ENCODE measurements at places on chromosomes 6 and 20.

DNA sequence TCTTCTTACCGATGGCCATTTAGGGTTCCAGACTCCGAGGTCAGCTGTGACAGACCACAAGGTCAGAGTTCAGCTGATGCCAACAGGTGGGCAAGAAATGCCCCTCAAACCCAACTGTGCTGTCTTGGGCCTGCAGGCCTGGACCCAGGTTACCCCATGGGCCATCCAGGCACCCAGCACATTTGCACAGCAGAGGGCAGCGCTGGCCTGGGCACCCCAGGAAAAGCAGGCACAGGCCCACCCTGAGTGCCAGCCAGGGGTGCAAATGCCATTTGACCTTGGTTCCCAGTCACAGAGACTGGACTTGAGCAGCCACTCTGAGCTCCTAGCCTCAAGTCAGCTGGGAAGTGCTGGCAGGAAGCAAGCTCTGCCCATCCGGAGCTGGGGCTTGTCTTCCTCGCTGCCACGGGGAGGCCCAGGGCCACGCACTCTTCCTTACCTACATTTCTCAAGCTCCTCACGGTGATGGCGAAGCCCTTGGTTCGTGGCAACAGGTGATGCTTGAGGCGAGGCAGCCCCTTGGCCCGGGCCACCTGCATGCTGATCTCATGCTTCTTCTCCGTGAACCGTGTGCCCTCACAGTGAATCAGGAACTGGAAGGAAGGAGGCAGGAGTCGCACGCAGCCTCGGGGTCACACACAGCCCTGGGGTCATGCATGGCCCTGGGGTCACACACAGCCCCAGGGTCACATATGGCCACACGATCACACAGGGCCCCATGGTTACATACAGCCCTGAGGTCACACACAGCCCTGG, 120.8 kb downstream of the AGPAT4 start:
- no peak for DNase-seq

DNA sequence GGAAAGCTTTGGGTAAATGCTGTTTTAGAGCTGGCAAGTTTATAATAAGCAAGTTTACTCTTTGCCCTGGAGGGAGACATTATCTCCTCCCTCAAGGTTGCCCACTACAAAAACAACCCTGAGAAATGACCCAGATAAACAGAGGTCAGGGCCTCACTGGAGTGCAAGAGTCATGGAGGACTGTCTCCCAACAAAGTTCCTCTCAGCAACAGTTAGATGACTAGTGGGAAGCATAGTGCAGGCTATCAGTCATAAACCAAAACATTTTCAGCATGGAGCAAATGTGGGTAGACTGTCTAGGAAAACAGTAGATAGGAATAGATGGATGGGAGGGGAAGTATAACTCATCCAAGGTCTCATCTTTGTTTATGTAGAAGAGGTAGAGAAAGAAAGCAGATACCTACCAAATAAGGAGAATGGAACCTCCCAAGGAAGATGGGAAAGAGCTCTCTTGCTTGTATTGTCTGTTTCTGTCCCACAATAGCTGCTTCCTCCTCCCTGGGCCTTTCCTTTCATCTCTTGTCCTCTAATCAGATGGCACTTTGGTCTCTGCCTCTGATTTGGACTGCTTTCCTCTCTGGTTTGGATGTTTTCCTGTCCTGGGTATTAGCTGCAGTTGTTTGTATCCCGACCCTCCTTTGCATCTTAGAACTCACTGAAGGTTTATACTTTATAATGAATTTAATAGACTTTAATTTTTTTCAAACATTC, 95.4 kb downstream of the WASF1 start:
- no peak for DNase-seq

DNA sequence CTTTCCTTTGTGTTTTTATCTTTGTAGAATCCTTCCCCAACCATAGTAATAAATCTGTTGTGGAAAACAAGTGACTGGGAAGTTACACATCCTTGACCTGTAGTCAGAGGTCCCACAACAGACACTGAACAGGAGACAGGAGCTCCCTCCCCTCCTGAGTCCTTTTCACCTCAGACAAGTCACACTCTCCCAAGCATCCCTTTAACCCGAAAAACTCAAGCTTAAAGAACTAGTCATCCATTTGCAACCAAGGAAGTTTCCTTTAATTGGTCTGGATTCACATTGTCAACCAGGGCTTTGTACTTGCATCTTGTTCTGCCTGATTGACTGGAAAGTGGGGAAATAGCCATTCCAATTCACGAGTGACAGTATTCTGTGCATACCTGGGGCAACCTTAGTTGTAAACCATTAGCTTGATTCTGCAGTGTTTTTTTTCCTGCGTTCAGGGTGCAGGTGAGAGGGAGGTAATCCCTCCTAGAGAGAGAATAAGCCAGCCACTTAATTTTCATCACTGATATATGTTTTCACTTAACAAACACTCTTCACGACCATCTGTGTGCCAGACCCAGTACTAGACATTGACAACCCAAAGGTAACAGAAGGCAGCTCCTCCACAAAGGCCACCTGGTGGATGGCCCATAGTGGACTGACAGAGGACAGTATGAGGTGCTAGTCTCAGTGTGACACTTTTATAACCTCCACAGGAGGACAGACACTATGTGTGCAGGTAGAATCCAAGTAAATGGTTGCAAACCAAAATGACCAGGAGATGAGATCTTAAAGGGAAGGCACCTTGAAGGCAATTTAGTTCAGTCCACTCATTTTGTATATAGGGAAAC, 112.4 kb downstream of the SLX4IP start:
- no peak for DNase-seq

GRCh38 chr6:44851176-44851575, 463.7 kb downstream of the CDC5L start:
- no peak for DNase-seq

DNA sequence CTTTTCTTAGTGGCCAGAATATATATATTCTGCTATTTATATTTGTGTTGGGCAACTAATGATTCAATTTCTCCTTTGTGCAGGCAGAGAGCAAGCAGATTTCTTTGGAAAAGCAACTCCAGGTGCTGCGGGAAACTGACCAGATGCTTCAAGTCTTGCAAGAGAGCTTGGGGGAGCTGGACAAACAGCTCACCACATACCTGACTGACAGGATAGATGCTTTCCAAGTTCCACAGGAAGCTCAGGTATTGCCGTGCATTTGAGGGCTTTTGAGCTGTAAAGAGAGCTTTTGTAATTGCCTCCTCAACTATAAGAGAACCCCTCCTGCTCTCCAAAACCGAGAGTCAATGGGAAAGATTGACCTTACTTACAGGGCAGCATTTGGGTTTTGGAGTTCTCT, 203.5 kb downstream of the UTRN start:
- no peak for DNase-seq

DNA sequence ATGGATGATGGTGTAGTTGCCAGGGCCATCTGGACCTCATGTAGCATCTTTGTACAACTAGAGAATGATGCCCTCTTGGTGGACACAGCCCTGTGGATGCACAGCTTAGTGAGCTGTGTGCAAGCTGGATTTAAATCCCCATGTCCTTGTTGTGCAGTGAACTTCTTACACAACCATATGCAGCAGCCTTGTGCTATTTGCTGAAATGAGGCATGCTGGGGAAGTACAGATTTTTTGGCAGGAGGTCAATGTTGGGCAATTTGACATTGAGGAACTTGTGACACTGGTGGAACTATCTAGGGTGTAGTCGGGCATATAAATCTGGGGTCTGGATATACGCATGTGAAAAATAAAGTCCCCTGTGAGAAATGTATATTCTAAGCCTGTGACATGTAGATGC, 5.8 kb upstream of the CDC5L start:
- DNase-seq, result no peak

GRCh38 chr6:125507987-125508655, 206.4 kb upstream of the HDDC2 start:
- no peak for DNase-seq

DNA sequence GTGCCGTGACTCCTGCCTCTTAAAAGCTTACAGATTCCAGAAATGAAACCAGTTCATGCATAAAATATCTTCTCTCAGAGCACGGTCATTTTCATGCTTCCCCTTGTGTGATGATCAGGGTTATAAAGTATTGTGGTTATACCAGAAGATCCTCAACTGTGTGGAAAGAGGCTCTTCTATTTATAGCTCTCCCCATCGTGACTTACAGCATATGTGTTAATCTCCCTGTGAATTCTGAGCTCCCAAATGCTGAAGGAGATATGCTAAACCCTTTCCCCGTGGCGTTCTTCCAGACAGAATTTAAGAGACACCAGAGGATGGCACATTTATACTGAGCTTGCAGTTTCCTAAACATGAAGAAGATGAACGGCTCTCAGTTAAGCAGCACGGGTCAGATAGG, 158.8 kb downstream of the CDH26 start:
- DNase-seq, result no peak

- no peak for DNase-seq
These were observed 416 bp downstream of the RSPH4A start for GRCh38 chr6:116616737-116617053.

GRCh38 chr6:133128191-133128590, 113.0 kb upstream of the EYA4 start:
- DNase-seq, result no peak

DNA sequence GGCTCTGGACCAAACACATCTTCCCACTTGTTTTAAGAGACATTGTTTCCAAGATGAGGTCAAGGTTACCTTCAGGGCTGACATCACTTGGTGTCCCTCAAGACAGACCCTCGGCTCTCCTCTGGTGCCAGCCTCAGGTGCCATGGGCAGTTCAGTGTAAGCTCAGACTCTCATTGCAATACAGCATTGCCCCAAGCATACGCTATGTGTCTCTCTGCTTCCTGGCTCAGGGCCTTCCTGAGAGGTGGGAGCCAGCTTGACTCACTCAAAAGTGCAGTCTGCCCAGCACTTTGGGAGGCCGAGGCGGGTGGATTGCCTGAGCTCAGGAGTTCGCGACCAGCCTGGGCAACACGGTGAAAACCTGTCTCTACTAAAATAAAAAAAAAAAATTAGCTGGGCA, 51.7 kb downstream of the SLC24A3 start:
- DNase-seq, result no peak

DNA sequence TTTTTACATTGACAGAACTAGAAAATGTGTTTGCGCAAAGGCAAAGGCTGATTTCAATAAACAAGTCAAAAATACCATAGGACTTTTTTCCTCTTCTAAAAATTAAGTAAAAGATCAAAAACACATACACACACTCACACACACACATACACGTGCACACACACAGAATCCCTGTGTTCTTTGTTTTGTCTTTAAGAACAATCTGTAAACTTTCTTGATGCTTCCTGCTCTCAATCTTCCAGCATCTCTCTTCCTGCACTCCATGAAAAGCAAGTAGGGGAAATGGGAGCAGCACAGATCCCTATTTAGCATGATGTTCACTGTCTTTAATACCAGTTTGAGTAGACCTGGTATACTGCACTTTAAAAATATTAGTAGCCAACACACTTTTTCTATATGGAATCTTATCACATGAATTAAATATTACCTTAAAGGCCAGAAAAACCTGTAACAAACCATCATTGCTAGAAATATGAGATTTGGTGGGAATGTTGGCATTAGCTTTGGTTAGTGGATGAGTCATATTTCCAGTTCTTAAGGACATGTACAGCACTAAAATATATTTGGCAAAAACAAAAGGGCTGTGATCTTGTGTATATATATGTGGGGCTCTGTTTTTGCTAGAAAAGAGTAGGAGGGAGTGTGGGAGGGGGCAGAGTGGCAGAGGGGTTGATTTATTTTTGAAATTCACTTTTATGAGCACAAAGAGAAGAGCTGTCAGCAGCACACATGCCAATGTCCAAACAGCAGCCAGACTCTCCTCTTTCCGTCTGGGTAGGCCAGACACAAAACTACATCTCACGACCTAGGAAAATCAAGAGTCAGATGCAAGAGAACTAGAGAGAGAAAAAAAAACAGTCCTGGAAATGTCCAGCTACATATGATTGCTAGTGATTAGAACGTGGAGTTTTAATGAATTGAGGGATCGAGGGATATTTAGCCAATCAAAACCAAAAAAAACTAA, 4.6 kb downstream of the PTPRK start:
- no peak for DNase-seq

DNA sequence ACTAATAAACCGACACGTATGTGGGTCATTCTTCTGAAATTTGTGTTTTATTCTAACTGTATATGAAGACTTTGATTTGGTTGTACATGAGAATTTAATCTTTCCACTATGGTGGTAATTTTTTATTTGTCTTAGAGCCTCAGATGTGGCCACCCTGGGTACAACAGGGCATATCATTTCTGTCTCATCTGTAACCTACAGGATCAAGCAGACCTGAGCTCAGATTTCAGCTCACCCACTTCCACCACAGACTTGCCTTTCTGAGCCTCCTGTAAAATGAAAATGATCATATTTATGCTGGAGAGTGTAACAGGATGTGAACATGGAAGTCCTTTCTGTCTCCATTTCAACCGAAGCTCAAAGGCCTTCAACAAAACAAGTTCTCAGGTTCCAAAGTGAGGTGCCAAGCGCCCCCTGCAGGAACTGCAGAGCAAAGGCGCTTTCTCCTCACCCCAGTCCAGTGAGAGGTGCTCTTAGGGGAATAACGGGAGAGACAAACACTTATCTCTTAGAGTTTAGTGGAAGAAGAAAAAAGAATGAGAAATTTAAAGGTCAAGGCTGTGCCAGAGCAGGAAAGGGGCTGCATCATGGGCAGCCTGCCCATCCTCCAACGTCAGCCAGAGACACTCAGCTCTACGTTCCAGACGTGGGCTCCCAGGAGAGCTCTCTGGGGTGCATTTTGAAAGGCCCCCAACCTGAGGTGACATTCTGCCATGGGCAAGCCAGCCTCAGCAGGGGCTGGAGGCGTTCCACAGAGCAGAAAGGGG, 23.0 kb upstream of the CD24 start:
- DNase-seq, result no peak

- DNase-seq, result no peak
These were observed 3.5 kb downstream of the CST3 start for GRCh38 chr20:23634044-23634801.

- no peak for DNase-seq
These were observed 1.0 kb downstream of the AFDN start for GRCh38 chr6:167827583-167828324.

DNA sequence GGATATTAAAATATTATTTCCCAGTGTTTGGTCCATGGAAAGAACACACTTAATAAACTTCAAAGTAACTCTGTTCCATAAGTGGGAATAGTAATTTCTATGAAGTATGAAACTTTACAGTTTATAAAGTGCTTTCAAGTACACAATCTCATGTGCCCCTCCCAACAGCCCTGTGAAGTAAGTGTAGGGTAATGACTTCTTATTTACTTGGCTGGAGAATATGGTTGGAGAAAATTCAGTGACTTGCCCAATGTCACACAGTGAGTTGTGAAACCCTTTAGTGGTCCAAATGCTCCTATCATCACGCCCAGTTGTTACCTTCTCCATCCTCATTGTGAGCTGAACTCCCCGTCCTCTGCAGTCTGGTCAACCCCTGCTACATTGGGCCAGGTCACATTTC, 141.2 kb downstream of the PDE7B start:
- no peak for DNase-seq

- DNase-seq, result no peak
These were observed 29.8 kb downstream of the ADGRG6 start for GRCh38 chr6:142331601-142332000.

DNA sequence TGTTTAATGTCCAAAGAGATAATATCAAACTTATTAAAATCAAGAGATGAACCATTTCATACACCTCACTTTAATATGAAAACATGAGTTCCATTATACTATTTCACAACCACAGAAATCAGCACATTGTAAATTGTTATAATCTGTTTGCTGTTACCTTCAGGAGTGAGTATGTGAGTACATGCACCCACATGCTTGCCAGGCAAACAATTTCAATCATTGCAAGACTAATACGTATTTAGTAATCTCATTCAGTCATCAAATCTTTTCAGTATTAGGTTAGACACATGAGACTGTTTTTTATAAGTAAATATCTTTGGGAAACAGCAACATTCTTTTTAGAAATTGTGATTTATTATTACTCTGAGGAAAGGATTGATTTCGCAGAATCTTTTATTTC, 9.3 kb upstream of the EPM2A start:
- DNase-seq, result no peak

- no peak for DNase-seq
These were observed 136.3 kb downstream of the LRRC1 start for GRCh38 chr6:53931086-53931485.
